GM03348 (cell line): ENCODE measurements at places on chromosomes 16 and 17.

DNA sequence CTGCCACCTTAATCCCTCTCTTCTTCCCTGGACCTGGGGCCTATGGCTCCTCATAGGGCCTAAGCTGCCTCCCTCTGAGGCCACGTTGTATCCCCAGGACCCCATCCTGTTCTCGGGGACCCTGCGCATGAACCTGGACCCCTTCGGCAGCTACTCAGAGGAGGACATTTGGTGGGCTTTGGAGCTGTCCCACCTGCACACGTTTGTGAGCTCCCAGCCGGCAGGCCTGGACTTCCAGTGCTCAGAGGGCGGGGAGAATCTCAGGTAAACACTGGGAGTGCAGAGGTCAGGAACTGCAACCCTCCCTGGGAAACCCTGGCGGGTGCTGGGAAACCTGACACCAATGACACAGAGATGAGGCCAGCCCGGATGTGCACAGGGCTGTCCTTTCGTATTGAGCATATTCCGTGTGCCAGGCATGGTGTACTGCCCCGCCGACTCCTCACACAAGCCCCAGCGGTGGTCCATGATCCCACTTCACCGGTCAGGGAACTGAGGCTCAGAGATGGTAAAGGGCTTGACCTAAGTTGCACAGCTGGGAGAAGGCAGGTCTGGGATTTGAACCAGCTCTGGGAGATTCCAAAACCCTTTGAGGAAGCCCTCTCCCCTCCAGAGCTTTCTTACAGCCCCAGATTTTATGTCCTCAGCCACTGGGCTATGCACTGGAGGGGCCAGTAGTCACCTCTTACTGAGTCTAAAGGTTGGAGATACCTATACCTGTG, 22.9 kb downstream of the ANKRD40 start:
- DNase-seq: no peak

DNA sequence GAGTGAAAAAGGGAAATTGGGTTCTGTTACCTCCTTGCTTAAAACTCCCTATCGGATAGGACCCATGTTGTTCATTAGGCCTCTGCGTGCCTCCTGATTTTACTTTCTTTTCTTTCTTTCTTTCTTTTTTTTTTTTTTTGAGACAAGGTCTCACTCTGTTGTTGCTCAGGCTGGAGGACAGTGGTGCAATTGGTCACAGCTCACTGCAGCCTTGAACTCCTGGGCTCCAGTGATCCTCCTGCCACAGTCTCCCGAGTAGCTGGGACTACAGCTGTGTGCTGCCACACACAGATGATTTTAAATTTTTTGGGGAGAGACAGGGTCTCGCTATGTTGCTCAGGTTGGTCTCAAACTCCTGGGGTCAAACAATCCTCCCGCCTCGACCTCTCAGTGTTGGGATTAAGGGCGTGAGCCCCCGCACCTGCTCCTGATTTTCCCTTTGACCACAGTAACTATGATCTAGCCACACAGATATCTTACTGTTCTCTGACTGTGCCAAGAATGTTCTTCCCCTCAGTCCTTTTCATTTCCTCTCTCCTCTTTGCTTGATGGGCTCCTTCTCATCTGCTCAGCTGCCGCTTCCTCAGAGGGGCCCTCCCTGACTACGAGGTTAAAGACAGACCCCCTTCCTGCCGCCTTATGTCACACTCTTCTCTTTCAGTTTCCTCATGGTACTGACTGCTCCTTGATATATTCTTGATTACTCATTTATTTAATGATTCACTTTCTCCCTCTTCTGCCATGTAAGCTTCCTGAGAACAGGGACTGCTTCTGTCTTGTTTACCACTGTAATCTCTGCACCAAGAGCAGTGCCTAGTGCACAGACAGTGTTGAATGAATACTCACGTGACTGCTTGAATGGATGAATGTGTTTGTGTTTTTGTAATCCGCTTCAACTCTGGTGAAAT, 44.3 kb downstream of the LCMT1 start:
- no peak for DNase-seq

DNA sequence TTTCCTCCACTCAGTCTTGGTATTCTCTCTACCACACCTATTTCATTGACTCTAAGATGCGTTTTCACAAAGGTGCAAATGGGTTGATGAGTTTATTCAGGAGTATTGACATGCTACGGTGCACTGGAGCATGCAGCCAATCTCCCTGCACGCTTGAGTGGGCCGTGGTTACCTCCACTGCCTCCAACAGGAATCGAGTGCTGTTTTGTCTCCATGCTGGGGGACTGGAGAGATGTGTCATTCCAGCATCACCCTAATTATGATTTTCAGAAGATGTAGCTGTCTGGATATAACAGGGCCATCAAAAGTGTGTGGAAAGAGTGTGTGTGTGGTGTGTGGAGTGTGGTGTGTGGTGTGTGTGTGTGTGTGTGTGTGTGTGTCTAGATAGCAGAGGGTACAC, 351.6 kb upstream of the ZFHX3 start:
- no peak for DNase-seq

DNA sequence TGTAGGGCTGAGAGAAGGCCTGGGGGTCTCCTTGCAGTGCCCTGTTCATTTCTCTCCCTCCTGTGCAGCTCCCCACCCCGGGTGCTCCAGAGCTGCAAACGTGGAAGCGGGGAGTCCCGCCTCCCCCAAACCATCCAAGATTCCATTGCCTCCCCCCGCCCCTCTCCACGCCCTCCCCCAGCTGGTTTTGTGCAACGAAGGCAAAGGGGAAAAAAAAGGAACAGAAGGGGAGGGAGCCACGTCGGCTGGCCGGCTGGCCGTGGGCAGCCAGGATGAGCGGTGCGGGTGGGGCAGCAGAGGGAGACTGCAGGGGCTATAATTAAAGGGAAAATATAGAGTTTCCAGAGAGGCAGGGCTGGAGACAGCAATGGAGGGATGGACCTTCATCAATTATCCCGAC, 1.7 kb upstream of the COL1A1 start:
- DNase-seq: peak; percentile 85

- no peak for DNase-seq
These were observed 548 bp upstream of the ADGRG5 start for GRCh38 chr16:57541754-57542435.

DNA sequence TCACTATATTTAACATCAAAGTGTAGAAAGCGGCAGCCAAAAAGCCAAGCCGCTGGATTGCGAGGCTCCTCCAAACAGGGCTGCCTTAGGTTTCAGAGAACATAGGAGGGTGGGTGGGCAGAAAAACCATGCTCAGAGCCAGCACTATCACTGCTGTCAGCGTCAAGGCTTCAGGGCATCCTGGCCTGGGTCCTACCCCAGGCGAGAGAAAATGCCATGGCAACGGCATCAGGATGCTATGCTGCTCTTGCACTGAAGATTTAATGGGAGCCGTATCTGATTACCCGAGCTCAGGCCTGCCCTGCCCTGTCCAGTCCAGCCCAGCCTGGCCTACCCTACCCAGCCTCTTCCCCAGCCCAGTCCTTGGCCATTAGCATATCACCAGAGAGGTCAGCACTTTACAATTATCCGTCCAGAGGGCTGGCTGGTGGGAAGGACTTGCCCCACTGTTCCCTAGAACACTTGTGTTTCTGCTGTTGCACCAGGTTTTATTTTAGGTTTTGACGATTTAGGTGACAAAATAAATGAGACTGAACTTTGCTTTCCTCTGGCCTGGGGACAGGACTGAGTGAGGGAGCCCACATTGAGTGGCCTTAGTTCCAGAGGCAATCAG, 61.1 kb downstream of the TOM1L2 start:
- no peak for DNase-seq
